ENCODE measurements at places on chromosomes 11 and 22. TPM values are rescaled to one million over a fixed set of nuclear protein-coding genes. Genes with fewer than 3 reads are reported as not detected.

OR4A16 gene
- polyA plus RNA-seq: not detected

MICALL1 gene
- polyA plus RNA-seq: 76.6 TPM

SH3BP1 gene
- polyA plus RNA-seq: 71.5 TPM

OR52H1 gene
- polyA plus RNA-seq: not detected

TMPRSS5 gene
- 0.11 TPM for polyA plus RNA-seq

APOL5 gene
- polyA plus RNA-seq: not detected

GVQW3 gene
- 0.43 TPM for polyA plus RNA-seq

NRGN gene
- polyA plus RNA-seq: 11.1 TPM
